Keratinocyte (primary cell): ENCODE measurements at places on chromosomes 13 and 19.

GRCh38 chr13:113182046-113182445 lies 23.6 kb downstream of the PROZ start:
- no peak for DNase-seq

DNA sequence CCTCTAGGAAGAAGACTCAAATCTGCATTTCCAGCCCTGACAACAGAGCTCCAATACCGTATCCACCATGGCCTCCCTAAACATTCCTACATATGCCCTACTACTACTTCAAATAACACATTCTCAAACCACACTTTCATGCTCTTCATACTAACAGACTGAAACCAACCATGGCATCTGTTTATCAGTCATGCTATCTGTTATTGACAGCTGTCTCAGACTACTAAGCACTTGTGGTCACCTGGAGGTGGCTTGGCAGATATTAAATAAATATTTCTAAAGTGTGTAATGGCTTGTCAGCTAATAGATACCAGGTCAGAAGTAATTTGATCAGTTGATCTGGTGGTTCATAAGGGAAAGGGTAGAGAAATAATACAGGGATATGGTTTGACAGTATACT lies 489.1 kb downstream of the DIAPH3 start:
- no peak for DNase-seq

DNA sequence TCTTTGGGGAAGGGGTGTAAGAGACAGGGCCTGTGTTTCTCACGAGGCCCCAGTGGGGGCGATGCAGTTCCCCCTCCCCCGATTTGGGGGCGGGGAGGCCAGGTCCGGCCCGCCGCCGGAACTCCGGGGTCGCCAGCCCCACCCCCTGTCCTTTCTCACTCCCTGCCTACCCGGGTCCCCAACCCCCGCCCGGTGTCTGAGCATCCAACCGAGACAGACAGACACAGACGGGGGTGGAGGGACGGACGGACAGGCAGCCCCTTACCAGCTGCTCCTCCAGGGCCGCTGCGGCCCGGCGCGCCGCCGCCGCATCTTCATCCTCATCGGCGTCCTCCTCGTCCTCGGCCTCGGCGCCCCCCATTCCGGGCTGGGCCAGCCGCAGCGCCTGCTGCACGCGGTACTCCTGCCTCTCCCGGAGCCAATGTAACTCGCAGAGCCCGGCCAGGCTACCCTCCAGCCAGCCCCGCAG lies 397 bp downstream of the DACT3 start:
- DNase-seq = no peak

DNA sequence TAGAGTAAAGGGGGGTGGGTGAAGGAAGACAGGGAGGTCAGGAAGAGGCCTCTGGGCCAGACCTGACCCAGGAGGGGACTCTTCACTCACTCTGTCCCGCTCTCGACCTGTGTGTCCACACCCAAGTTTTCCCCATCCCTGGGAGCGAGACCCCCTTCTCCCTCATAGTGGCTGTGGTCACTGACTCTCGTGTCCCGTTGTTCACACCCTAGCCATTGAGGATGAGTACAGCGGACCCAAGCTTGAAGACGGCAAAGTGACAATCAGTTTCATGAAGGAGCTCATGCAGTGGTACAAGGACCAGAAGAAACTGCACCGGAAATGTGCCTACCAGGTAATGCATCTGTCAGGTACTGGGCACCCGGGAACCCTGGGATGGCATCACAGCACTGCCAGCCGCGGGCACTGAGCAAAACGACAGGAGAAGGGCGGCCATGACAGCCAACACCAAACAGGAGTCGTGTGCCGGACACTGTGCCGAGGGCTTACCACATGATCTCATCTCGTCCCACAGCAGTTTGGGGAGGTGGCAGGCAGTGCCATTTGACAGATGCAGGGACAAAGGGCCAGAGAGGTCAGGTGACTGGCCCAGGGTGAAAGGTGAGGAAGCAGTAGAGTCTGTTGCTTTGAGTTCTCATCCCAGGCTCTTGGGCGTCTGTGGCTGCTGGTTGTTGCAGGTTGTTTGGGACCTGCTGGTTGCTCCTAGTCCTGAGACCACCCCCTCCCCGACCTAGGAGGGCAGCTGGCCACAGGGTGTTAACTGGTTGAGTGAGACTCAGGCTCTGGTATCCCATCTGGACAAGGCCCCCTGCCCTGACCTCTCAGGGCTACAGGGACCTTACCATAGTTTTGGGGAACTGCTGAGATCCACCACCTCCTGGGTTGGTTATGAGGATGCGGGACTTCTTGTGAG lies 29.6 kb downstream of the PPP5C start:
- DNase-seq = no peak

GRCh38 chr19:39407410-39407659 lies 688 bp downstream of the ZFP36 start:
- no peak for DNase-seq

GRCh38 chr13:99431927-99432608 lies 69.2 kb upstream of the TM9SF2 start:
- no peak for DNase-seq

- DNase-seq = no peak
Observed at GRCh38 chr13:38824342-38824741, 137.5 kb downstream of the FREM2 start.

DNA sequence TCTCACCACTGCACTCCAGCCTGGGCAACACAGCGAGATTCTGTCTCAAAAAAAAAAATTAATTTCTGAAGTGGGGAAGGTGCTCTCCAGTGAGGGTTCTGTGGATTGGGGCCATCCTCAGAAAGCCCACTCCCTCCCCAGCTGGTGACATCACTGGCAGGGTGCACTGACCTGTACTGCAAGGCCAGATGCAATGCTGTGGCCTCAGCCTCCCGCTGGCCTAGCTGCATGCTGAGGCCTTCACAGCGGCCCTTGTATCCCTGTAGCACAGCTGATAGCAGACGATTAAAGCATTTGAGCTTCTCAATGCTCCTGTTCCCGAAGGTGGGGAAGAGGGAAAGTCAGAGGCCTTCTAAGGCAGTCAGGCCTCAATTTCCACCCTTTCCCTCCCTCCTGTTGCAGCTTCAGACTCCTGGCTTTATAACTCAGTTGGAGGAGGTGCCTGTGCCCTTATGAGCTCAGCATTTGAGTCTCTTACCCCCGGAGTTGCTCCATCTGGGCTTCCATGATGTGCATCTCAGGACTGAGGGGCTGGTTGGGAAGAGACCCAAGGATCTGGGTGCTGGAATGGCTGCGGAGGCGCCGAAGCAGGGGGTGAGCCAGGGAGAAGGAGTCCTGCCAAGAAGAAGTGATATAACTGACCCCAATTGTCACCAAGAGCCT lies 5.3 kb downstream of the USHBP1 start:
- no peak for DNase-seq

GRCh38 chr13:40968416-40969000 lies 50.6 kb downstream of the ELF1 start:
- no peak for DNase-seq

GRCh38 chr13:52903320-52903719 lies 54.9 kb upstream of the PCDH8 start:
- DNase-seq = no peak

- DNase-seq = no peak
Observed at GRCh38 chr19:43469160-43469480, 3.7 kb upstream of the LYPD3 start.

DNA sequence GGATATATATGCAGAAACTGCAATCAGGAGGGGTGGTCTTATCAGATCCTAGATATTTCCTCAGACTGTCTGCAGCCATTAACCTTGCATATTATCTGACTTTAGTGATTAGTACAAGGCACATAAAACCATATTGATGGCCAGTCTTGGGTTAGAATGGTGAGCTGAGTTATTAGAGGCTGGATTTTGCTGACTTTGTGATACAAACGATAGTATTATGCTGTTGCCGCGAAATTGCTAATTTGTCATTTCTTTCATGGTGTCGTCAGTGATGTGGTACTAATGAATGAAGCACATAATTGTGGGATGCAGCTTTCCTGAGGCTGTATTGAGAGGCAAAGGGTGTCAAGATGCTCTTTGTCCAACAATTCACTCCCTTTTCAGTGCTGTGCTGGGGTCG lies 172.5 kb downstream of the TEX29 start:
- DNase-seq = no peak

DNA sequence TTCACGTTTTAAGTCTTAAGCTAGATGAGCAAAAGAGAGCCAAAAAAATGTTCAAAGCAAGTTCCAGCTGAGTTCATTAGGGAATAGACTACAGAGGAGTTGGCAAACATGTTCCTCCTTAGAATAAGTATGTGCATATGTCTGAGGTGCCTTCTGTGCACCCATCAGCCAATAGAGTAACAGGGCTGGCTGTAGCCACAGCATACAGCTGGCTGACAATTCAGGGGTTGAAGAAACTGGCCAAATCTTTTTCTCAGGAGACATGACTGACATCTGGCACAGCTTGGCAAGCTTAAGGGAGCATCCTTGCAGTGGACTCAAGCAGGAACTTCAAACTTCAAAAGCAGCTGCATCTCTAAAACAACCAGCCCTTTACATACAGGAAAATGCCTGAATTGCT lies 414.8 kb upstream of the PCDH20 start:
- DNase-seq = no peak

- no peak for DNase-seq
Observed at GRCh38 chr13:48574041-48574796, 41.3 kb upstream of the RCBTB2 start.

DNA sequence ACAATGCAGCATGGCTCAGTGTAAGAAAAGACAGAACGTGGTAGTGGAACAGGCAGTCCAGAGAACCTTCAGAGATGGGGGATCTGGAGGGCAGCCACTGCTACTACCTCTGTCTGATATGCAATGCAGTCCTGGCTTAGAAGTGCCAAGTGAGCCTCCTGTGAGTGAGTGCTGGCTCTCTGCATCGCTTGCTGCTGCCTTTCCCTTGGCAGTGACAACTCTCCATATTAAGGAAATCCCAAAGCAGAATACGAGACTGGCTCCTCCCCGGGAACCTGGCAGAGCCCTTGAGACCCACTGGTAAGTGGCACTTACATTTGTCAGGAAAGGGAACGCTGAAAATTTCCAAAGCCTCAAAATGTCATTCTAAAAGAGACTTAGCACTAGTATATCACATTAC lies 7.5 kb downstream of the DOCK9 start:
- no peak for DNase-seq
